Cardiac muscle cell (in vitro differentiated cells and primary cell): ENCODE measurements at places on chromosomes 7 and 10. TPM values are rescaled to one million over a fixed set of nuclear protein-coding genes. Genes with fewer than 3 reads are reported as not detected.

The CYP26C1 gene
- 0.06 and 0.21 TPM in 2 replicates for total RNA-seq

DNA sequence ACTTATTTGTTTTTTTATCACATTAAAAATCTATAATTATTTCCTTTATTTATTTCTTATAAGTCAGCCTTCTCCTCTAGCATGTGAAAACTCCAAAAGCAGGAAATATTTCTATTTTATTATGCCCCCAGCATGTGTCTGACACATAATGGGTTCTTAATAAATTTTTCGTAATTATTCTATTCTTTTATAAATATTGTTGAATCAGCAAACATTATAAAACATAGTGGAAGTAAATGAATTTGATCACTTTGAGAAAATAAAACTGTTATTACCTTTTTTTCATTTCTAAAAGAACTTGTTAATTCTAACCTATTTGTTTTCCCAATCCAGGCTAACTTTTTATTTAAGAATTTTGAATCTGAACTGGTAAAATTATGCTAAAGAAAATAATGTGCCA is 509.1 kb upstream of the PCDH15 start:
- no peaks in the 10 kb centered on the region for H3K4me1 ChIP-seq
- H3K4me3 ChIP-seq, result no peak overlapping the region
- no peaks in the 10 kb centered on the region for H3K36me3 ChIP-seq
- no peak for DNase-seq
- no peak overlapping the region for H3K27ac ChIP-seq
- no peaks in the 10 kb centered on the region for H3K27me3 ChIP-seq

GRCh38 chr10:10816447-10816846 is 201.2 kb upstream of the CELF2 start:
- no peaks in the 10 kb centered on the region for H3K36me3 ChIP-seq
- DNase-seq, result no peak
- H3K27me3 ChIP-seq, result no peaks in the 10 kb centered on the region

The TRIL gene
- total RNA-seq, result 5.2 and 5.8 TPM in 2 replicates

DNA sequence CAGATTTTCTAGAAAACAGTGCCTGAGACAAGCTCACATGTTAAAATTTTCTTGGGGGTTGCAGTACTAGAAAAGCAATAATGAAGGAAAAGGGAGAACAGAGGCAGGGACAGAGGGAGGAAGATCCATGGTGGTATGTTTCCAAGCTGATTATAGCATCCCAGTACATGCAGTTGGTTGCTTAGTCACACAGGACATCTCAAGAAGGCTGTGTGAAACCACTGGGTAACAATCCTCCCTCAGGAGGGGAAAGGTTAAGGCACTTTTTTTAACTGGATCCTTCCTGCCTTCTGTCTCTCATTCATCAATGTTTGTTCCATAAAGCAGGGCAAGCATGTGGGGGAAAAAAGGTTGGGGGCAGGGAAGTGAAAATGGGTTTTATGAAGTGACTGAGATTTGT is 6.1 kb upstream of the IMMP2L start:
- no peak overlapping the region for H3K4me3 ChIP-seq
- no peaks in the 10 kb centered on the region for H3K36me3 ChIP-seq
- H3K27me3 ChIP-seq, result no peaks in the 10 kb centered on the region
- H3K4me1 ChIP-seq, result no peaks in the 10 kb centered on the region

DNA sequence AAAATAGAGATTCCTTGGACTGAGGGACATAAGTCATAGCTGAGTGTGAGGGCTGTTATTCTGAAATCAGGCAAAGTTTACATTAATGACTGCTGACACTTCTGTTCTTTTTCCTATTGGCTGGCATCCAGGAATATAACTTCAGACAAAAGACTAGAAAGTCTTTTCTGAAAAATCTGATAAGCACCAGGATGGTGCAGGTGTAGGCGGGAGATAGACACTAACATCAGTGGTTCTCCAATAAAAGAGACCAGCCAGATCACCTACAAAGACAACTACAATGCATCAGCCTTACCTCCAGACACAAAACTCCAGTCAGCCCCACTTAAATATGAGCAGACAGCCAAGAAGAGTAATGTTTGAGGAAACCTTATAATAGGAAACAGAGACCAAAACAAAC is 168.3 kb upstream of the LRGUK start:
- no peak for DNase-seq
- H3K4me1 ChIP-seq, result peaks cover 16% of the 10 kb centered on the region
- H3K27me3 ChIP-seq, result no peaks in the 10 kb centered on the region
- H3K4me3 ChIP-seq, result no peak overlapping the region
- H3K36me3 ChIP-seq, result no peaks in the 10 kb centered on the region
- no peak overlapping the region for H3K27ac ChIP-seq

DNA sequence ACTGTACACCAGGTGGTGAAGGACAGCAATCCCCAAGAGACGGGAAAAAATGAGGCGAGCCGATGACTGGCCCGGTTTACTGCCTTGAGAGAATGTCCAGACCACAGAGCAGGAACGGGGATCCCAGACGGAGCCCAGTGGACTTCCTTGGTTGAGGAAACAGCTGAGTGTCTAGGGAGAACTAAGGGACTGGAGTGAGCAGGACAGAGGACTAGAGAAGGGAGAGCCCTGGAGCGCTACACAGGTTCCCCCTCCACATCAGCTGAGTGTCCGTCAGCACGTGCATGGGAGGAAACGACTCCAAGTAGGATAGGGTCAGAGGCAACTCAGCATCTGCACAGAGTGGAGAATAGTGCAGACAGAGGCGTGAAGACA is 7.1 kb upstream of the WDR86 start:
- H3K36me3 ChIP-seq, result no peaks in the 10 kb centered on the region
- no peak for DNase-seq
- no peaks in the 10 kb centered on the region for H3K4me1 ChIP-seq
- H3K4me3 ChIP-seq, result no peak overlapping the region

GRCh38 chr7:33354201-33354600 is 224.8 kb downstream of the BBS9 start:
- H3K4me3 ChIP-seq, result no peak overlapping the region
- no peaks in the 10 kb centered on the region for H3K4me1 ChIP-seq
- H3K27ac ChIP-seq, result no peak overlapping the region
- no peaks in the 10 kb centered on the region for H3K36me3 ChIP-seq
- no peaks in the 10 kb centered on the region for H3K27me3 ChIP-seq

The XRCC2 gene
- 3.4 and 3.6 TPM in 2 replicates for total RNA-seq

DNA sequence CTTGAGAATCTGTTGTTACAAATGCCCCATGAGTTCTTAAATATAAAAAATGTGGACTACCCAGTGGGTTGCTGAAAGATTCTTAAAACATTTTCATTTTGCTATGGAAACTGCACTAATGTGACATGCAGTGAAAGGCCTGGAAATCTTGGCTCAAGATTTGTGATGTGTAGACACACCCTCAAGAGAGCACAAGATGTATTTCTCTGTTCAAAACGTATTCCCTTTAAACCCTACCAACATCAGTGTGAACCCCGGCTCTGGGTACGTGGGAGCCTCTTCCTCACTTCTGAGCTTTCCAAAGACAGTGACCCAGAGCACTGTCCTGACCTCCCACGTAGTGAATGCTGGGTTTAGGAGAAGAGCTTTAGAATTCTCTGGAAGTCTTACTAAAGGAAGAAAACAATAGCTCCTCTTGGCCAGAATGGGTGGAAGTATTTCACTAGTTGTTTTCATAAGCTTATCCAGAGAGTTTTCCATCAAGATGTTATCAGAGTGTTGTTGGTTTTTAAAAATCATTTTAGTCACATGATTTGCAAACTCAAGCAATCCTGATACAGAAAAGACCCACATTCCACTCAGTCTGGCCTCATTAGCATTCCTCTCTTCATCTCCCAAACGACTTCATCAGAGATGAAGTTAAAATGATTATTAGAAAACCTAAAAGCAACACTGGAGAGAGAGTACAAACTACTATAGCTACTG is 81.5 kb upstream of the AFAP1L2 start:
- no peak overlapping the region for H3K27ac ChIP-seq
- no peak for DNase-seq
- peaks cover 31% of the 10 kb centered on the region for H3K4me1 ChIP-seq
- H3K36me3 ChIP-seq, result peaks cover 24% of the 10 kb centered on the region
- H3K27me3 ChIP-seq, result no peaks in the 10 kb centered on the region

The GPR141 gene
- total RNA-seq, result 0.51 TPM in 1 of 2 replicates, not detected in the other

DNA sequence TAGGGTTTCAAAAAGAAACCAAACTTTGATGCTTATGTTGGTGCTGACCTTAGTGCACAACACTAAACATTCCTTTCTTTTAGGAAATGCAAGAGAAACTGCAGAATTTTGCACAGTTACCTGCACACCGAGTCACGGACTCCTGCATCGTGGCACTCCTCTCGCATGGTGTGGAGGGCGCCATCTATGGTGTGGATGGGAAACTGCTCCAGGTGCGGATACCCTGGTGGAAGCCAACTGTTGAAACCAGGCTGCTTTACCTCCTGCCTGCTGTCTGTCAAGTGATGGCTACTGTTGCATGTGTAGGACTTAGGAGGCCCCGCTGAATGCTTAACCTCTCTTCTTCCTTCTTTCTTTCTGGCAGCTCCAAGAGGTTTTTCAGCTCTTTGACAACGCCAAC is 11.7 kb downstream of the CASP2 start:
- no peaks in the 10 kb centered on the region for H3K27me3 ChIP-seq
- no peak overlapping the region for H3K27ac ChIP-seq
- peak; percentile 44 for DNase-seq
- no peak overlapping the region for H3K4me3 ChIP-seq

DNA sequence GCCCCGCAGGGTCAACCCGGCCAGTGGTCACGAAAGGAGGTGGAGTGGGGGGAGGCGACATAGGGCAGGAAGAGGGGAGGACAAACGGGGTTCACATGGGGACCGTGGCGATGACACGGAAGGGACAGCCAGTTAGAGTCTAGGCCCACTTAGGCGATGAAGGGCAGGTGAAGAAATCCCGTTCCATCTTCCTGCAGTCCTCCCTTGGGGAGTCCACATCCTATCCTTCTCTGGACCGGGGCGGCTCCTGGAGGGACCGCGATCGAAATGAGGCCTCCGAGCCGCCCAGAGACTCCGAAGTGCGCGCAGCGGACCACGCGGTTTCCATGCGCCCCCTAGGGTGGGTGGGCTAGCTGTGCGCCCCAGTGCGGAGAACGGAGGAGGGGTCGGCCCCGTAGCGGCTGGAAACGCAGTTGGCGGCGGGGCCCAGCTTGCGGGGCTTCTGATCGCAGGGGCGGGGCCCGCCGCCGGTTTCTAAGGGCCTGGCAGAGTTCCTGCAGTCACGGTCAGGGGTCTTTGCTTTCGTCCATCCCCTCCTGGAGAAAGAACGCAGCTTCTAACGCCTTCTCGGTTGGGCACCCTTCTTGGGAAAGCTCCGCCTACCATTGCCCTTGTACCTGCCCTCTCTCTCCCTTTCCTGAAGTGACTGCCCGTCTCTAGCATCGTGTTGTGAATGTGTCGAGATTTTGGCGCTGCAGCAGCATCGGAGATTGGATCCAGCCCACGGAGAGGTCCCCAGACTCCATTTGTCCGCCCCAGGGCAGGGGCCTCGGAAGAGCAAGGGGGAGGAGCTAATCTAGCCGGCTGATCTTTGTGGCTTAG is 17.9 kb upstream of the TMEM225B start:
- no peaks in the 10 kb centered on the region for H3K36me3 ChIP-seq
- peak overlapping the region; percentile 42 for H3K4me3 ChIP-seq
- no peaks in the 10 kb centered on the region for H3K27me3 ChIP-seq
- no peaks in the 10 kb centered on the region for H3K4me1 ChIP-seq

DNA sequence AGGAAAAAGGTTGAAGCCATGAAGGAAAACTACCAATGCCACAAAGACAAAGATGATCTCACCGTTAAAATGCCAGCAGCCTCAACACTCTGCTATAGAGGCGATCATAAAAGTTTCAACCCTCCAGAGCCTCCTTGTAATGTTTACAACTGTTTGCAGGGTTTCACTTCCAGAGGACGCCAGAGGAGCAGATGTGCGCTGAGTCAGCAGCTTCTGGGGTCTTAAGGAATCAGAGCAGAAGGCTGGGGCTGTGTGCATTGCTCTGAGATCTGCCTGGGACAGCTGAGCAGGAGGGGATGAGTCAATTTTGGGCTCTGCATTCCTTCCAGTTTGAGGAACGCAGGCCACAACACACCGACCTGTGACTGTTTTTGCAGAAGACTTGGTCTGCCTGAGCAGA is 98.3 kb downstream of the TMEM130 start:
- H3K27ac ChIP-seq, result no peak overlapping the region
- no peak overlapping the region for H3K4me3 ChIP-seq
- no peaks in the 10 kb centered on the region for H3K36me3 ChIP-seq
- H3K4me1 ChIP-seq, result no peaks in the 10 kb centered on the region
- peaks cover 5% of the 10 kb centered on the region for H3K27me3 ChIP-seq
- DNase-seq, result no peak

- H3K27ac ChIP-seq, result no peak within 1 kb of the TSS
- H3K4me1 ChIP-seq, result no peaks in the 10 kb centered on the region
- no peaks in the 10 kb centered on the region for H3K27me3 ChIP-seq
- no peak within 1 kb of the TSS for H3K4me3 ChIP-seq
- no peaks in the 10 kb centered on the region for H3K36me3 ChIP-seq
Observed at GRCh38 chr7:64045301-64046040, at the start of gene ZNF727. Gene ZNF727 (plus strand): TSS chr7:64045434. CDS start chr7:64045622, 188 bp downstream.

GRCh38 chr7:39365751-39366295 is 200.4 kb upstream of the YAE1 start:
- no peak for DNase-seq
- no peaks in the 10 kb centered on the region for H3K4me1 ChIP-seq
- H3K27ac ChIP-seq, result no peak overlapping the region
- no peaks in the 10 kb centered on the region for H3K36me3 ChIP-seq

DNA sequence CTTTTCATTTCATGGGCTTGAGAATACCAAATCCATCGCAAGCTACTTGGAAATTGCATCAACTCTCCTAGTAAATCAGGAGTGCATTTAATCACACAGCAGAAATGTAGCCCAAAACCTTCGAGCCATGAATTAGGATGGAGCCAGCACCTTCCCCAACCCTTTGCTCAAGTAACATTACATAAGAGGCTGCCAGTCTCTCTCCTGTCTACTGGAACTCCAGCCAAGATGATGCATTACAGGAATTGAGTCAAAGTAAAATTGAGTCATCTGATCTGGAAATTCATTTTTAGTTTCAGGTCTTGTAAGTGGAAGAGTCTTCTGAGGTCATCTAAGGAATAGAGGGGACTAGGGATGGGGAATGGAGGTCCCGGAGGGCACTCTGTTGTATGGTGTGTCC is 69.7 kb upstream of the FHIP2A start:
- peaks cover 33% of the 10 kb centered on the region for H3K4me1 ChIP-seq
- no peaks in the 10 kb centered on the region for H3K36me3 ChIP-seq

DNA sequence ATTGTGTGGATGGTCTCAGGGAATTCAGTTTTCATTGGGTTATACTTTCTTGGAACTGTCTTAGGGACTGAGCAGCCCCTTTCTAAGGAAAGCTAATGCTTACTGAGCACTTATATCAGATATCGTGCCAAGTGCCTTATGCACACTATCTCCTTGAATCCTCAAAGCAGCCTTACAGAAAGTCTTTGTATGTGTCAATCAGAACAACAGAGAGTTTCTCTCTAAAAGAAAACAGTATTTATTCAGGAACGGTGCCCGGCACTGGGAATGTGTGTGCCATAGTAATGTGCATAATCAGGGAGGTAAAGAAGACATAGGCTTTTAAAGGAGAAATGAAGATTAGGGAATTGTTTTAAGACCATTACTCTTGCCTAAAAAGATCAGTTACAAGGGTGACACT is 17.3 kb downstream of the ANTXRL start:
- no peak overlapping the region for H3K4me3 ChIP-seq
- H3K27ac ChIP-seq, result no peak overlapping the region
- DNase-seq, result no peak
- H3K36me3 ChIP-seq, result no peaks in the 10 kb centered on the region
- H3K27me3 ChIP-seq, result no peaks in the 10 kb centered on the region

The ADRA2A gene
- 0.11 and 0.24 TPM in 2 replicates for total RNA-seq

- no peak overlapping the region for H3K27ac ChIP-seq
- no peak overlapping the region for H3K4me3 ChIP-seq
- H3K36me3 ChIP-seq, result no peaks in the 10 kb centered on the region
- H3K27me3 ChIP-seq, result no peaks in the 10 kb centered on the region
Observed at GRCh38 chr7:106329408-106329807, 44.6 kb upstream of the NAMPT start.
